T-cell (primary cell): ENCODE measurements at places on chromosomes 16 and 17. TPM values are rescaled to one million over a fixed set of nuclear protein-coding genes. Genes with fewer than 3 reads are reported as not detected.

DNA sequence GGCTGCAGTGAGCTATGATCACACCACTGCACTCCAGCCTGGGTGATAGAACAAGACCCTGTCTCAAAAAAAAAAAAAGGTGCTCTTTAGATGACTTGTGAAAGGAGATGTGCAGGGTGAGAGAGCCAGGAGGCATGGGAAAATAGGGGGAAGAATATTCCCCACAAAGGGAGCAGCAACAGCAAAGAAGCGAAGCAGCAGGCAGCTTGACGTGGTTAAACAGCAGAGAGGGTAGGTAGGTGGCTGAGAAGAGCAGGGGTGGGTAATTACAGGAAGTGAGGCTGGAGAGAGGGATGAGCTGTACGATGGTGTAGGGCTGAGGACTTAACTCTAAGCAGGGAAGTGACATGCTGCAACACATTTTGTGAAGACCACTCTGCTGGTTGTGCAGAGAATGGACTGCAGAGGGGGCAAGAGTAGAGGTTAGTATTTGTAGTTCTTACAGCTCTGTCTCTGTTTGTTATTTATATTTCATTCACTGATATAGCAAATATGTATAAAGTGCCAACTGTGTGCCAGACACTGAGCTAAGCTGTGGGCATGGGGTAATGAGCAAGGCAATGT is 1.6 kb downstream of the HEATR3 start:
- no peaks in the 10 kb centered on the region for H3K27me3 ChIP-seq
- peak; percentile 45 for DNase-seq
- no peak overlapping the region for H3K27ac ChIP-seq
- H3K36me3 ChIP-seq, result peaks cover 22% of the 10 kb centered on the region

Gene KRTAP3-2
- total RNA-seq, result not detected

DNA sequence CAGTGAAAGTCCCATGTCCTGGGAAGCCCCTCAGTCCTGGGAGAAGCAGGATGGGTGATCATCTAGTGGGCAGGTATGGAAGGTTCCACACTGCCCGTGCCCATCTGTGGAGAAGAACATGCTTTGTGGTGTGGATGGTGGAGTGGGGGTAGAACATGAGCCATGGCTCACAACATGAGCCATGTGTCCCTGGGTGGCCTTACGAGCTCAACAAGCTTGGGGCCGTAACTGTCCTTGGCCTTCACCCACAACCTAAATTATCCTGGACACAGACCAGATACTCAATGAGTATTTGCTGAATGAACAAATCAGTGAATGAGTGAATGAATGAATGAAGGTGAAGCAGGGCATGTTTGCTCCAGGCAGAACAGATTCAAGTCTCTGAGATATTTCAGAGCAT is 13.5 kb downstream of the SOX8 start:
- no peaks in the 10 kb centered on the region for H3K36me3 ChIP-seq
- H3K27me3 ChIP-seq, result peaks cover 15% of the 10 kb centered on the region
- no peak overlapping the region for H3K4me3 ChIP-seq
- peaks cover 41% of the 10 kb centered on the region for H3K4me1 ChIP-seq
- no peak for DNase-seq
- peak overlapping the region; percentile 89 for H3K27ac ChIP-seq

GRCh38 chr16:75319513-75320411 is 68.3 kb upstream of the BCAR1 start:
- H3K4me3 ChIP-seq, result peak overlapping the region; percentile 50
- H3K27ac ChIP-seq, result no peak overlapping the region
- no peak for DNase-seq
- peaks cover 9% of the 10 kb centered on the region for H3K27me3 ChIP-seq
- H3K36me3 ChIP-seq, result no peaks in the 10 kb centered on the region
- H3K4me1 ChIP-seq, result peaks cover 20% of the 10 kb centered on the region

DNA sequence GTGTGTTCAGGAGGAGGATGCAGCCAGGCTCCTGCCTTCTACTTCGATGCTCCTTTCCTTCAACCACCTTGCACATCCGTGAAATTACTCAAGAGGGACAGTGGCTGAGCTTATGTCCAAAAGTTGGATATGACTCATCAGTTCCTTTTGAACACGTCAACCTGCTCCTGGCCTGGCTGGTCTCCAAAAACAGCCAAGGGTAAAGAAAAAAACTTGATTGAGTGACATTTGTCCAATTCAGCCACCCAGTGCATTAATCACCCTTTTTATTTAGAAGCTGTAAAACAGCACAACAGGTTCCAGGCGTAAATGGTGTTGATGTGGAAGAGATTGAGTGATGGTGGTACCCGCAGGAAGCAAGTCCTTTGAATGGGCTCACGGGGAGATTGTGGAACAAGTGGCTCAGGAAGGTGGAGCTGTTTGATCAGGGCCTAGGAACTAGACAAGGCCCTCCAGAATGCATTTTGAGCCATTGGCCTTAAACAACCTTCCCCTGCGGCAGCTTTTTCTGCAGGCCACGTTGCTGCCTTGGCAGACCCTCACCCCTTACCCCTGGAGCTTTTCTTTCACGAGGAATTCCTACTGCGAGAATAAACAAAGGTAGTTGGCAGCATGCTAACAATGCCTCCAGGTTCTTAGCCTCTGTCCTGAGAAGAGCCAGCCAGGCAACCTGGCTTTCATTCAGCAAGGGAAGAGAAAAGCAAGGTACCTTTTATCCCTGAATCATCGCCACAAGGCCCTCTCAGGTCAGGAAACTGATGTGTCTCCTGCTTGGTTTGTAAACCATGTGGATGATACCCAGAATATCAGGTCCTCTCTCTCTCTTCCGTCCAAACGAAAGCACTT is 173.3 kb upstream of the CACNG5 start:
- no peaks in the 10 kb centered on the region for H3K4me1 ChIP-seq
- DNase-seq, result no peak
- no peak overlapping the region for H3K27ac ChIP-seq
- H3K27me3 ChIP-seq, result no peaks in the 10 kb centered on the region
- H3K36me3 ChIP-seq, result no peaks in the 10 kb centered on the region
- no peak overlapping the region for H3K4me3 ChIP-seq

- peak overlapping the region; percentile 78 for H3K4me3 ChIP-seq
- H3K4me1 ChIP-seq, result peaks cover 2% of the 10 kb centered on the region
- H3K27ac ChIP-seq, result peak overlapping the region; percentile 78
- H3K36me3 ChIP-seq, result no peaks in the 10 kb centered on the region
- no peaks in the 10 kb centered on the region for H3K27me3 ChIP-seq
These were observed 458 bp downstream of the ZNF200 start for GRCh38 chr16:3234543-3234856.

GRCh38 chr16:67504031-67505021 is 21.0 kb upstream of the AGRP start:
- peaks cover 23% of the 10 kb centered on the region for H3K4me1 ChIP-seq
- DNase-seq, result peak; percentile 9
- H3K27me3 ChIP-seq, result no peaks in the 10 kb centered on the region
- peak overlapping the region; percentile 79 for H3K27ac ChIP-seq

GRCh38 chr16:66265556-66266141 is 100.8 kb upstream of the CDH5 start:
- no peak overlapping the region for H3K4me3 ChIP-seq
- H3K27me3 ChIP-seq, result no peaks in the 10 kb centered on the region
- no peaks in the 10 kb centered on the region for H3K36me3 ChIP-seq
- H3K27ac ChIP-seq, result no peak overlapping the region
- DNase-seq, result no peak
- H3K4me1 ChIP-seq, result peaks cover 7% of the 10 kb centered on the region

DNA sequence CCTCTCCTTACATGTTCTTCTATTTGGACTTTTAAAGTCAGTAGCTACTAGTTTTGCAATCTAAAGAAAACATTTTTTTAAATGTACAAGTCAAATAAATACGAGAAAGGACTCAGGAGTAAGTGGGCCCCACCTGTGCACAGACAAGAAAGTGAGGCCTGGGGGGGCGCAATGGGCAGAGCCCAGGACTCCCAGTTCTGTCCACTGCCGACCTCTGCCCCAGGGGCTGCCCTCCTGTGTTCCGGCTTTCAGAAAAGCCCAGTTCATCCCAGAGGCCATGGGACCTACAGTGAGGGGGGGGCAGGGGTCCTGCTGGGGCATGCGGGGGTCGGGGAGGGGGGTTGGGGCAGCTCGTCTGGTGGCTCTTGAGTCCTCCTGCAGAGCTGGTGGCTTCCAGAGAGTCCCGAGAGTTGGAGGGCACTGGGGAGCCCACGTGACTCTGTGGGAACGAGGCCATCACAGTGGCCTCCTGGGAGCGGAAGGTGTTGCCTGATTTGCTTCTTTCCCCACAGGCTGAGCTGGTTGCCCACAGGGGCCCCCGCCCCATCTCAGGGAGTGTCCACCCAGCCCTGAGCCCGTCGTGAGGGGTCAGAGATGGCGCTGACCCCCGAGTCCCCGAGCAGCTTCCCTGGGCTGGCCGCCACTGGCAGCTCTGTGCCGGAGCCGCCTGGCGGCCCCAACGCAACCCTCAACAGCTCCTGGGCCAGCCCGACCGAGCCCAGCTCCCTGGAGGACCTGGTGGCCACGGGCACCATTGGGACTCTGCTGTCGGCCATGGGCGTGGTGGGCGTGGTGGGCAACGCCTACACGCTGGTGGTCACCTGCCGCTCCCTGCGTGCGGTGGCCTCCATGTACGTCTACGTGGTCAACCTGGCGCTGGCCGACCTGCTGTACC is 2.4 kb downstream of the UTS2R start:
- no peaks in the 10 kb centered on the region for H3K36me3 ChIP-seq
- peaks cover 74% of the 10 kb centered on the region for H3K27me3 ChIP-seq
- DNase-seq, result no peak
